Psoas muscle (tissue), 8 donors: ENCODE measurements at places on chromosomes 1 and 21.

- DNase-seq, result no peak
Measured at GRCh38 chr1:29462096-29462495, 225.8 kb downstream of the PTPRU start.

GRCh38 chr1:44723064-44723463 lies 7.9 kb downstream of the RNU5D-1 start:
- DNase-seq, result no peak

DNA sequence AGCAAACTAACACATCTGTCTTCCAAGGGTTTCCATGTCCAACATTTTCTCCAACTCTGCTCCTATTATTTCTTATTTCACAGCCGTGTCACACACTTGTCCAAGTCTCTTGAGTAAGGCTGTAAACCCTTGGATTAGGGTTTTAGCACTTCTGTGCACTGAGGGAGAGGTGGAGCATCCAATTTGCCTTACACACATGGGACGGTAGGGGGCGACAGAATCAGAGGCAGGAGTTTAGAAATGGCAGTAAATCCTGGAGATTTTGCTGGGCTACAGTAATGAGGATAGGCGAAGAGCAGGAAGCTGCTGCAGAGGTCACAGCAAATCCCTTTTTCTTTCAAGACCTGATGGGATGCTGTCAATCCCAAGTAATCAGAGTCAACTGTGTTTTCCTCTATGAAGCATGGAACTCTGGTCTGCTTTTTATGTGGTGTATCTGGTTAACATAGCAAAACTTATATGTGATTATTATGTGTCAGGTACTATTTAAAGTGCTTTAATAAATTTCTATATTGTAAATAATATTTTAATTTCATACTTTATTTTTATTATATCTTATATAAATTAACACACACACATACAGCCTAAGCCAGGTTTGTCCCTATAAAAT lies 15.4 kb upstream of the LCE5A start:
- DNase-seq, result no peak

DNA sequence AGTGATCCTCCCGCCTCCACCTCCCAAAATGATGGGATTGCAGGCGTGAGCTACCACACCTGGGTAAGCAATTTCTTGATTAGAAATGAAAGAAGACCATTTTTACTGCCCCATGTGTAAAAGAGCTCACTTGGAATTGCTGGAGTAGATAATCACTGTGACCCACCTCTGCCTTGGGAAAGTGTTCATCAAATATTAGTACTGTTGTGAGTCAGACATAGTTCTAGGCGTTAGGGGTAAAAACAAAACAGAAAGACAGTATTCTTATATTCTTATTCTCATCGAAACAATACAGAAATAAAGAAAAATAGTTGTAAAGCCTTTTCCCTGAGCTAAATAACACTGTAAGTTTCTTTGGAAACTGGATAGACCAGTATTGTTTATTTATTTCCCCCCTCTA lies 36.2 kb downstream of the CELF3 start:
- no peak for DNase-seq

- DNase-seq, result no peak
Measured at GRCh38 chr1:184161071-184161698, 109.7 kb downstream of the TSEN15 start.

DNA sequence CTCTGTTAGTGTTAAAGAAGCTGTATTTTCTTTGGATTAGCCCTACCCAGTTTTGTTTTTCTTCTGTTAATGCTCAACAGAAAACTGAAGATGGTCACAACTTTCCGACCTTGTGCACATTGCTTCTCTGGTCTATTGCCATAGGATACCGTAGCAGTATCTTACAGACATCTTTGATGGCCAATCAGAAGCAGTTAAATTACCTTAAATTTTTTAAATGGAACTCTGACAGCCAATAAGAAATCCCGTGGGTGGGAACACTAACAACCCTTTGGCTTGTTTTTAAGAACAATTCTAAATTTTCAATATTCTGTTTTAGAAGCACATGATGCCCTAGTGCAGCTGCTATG lies 17.2 kb downstream of the NFYC start:
- no peak for DNase-seq

- DNase-seq, result no peak
Measured at GRCh38 chr1:19177811-19178210, 32.3 kb downstream of the UBR4 start.

GRCh38 chr21:44049182-44049581 lies 37.1 kb downstream of the TRAPPC10 start:
- no peak for DNase-seq

- DNase-seq, result no peak
Measured at GRCh38 chr1:241401156-241401555, 44.2 kb upstream of the RGS7 start.

DNA sequence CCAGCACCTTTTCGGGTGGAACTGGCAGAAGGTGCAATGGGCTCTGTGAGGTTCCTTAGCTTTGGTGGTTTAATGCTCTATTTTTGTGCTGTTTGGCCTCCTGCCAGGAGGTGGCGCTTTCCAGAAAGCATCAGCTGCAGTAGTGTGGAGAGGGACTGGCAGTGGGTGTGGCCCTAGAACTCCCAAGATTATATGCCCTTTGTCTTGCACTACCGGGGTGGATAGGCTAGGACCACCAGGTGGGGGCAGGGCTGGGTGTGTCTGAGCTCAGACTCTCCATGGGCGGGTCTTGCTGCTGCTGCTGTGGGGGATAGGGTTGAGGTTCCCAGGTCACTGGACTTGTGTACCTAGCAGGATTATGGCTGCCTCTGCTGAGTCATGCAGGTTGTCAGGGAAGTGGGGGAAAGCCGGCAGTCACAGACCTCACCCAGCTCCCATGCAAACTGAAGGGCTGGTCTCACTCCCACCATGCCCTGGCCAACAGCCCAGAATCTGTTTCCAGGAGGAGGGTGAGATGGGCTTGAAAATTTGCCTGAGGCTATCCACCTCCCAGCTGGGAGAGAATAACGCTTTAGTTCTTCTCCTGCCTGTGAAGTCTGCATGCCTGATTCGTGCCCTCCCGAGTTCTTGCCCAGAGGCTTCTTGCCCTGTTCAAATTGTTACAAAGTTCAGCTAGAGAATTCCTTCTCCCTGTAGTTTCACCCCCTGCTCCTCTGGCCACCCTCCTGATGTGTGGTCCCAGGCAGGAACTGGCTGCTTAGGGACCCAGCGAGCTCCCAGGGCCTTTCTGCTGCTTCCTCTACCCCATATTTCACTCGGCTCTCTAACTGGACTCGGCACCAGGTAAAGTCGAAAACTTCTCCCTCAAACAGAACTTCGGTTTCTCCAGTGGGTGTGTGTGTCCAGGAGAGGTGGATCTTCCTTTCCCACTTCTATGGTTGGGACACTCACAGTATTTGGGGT lies 76.5 kb upstream of the BTG3 start:
- DNase-seq, result no peak

GRCh38 chr1:247923941-247924340 lies 748 bp upstream of the OR2AJ1 start:
- DNase-seq, result no peak

DNA sequence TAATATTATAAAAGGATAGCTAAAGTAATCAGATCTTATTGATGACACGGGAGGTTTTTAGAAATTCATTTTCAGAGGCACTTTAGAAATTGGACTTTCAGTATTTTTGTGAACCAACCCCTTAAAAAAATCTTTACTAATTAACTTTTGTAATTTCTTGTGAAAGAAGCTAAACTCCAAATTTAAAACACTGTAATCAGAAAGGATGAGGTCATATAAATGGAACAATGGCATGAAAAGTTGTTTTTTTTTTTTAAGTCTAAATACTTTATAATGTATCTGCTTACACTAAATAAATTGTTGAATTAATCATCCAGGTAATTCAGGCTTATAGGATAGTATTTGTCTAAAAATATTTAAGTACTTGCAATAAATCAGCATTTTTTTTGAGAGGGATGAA lies 9.0 kb downstream of the ZBTB18 start:
- no peak for DNase-seq

GRCh38 chr1:221633841-221634409 lies 108.0 kb downstream of the DUSP10 start:
- no peak for DNase-seq

DNA sequence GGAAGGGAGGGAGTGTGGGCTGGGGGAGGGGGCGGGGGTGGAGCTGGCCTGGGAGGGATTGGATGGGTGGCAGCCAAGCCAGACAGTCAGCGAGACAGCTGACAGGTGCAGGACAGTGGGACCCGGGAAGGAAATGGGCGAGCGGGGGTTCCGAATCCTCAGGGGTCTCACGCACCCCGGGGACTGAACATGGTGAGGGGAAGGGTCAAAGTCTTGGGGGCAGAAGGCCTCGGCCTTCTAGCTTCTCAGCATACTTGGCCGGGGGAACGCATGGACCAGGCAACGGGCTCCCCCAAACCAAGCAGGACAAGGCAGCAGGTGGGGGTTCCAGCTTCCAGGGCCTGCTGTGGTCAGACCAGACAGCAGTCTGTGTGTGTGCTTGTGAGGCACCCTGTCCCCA lies 23.1 kb downstream of the CASZ1 start:
- peak; percentile 48 for DNase-seq

- no peak for DNase-seq
Measured at GRCh38 chr1:92461364-92462097, 25.2 kb downstream of the GFI1 start.

- no peak for DNase-seq
Measured at GRCh38 chr1:63592536-63593302, 492 bp upstream of the PGM1 start.

- no peak for DNase-seq
Measured at GRCh38 chr1:153933955-153934354, 11.2 kb upstream of the GATAD2B start.

- no peak for DNase-seq
Measured at GRCh38 chr1:5141750-5142149, 487.3 kb downstream of the AJAP1 start.

- DNase-seq, result no peak
Measured at GRCh38 chr1:37667023-37667671, 25.2 kb upstream of the CDCA8 start.

GRCh38 chr1:70090141-70090540 lies 115.2 kb downstream of the LRRC40 start:
- no peak for DNase-seq

- DNase-seq, result no peak
Measured at GRCh38 chr1:29425631-29426030, 189.3 kb downstream of the PTPRU start.

DNA sequence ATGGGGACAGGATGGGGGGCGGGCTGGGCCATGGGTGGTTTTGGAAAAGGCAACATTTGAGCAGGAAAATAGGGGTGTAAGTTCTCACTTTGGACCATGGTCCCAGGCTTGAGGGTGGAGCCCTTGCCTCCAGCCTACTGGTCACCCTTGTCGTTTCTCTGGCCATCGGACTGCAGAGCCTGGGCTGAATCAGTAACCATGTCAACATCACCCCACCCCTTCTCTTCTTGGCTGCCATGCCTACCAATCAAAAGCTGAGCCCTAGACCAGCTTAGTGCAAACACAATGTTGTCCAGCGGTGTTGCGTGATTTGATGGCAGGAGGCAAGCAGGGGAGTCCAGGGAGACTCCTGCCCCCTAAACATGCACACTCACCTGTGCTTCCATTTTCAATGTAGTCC lies 231.0 kb upstream of the KAZN start:
- DNase-seq, result no peak

- DNase-seq, result no peak
Measured at GRCh38 chr1:44829506-44830384, 13.3 kb downstream of the PTCH2 start.

GRCh38 chr1:55131801-55132200 lies 83.4 kb downstream of the USP24 start:
- no peak for DNase-seq

GRCh38 chr1:234591131-234591530 lies 18.8 kb downstream of the IRF2BP2 start:
- DNase-seq, result no peak

GRCh38 chr1:173112129-173112528 lies 61.4 kb upstream of the TNFSF18 start:
- no peak for DNase-seq

- no peak for DNase-seq
Measured at GRCh38 chr1:109213345-109213823, 334 bp upstream of the SARS1 start.

DNA sequence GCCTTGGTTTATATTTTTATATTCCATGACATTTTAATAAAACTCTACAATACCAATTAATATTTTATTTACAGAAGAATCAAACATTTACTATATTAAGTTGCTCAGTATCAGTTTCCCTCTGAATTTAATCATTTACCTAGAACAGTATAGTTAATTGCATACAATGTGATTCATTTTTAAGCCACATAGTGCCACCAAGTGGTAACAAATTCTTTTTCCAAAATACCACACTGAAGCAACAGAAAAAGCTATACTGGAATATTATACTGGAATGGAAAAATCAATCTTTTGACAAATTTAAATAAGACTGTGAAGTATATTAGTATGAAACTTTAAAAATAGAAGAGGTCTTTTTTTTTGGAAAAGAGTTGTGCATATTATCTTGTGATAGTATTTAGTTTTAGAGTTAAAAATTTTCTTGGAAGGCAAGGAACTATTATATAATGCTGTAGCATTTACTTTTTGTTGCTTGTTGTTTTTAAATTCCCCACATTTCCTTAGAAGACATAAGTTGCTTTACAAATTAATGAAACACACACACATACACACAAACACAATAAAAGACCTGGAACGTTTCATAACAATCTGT lies 57.3 kb downstream of the ZNF644 start:
- DNase-seq, result no peak
